ENCODE measurements at places on chromosomes 4 and X.

- no peak for DNase-seq
These were observed 18.5 kb upstream of the WWC2 start for GRCh38 chr4:183080372-183081115.

DNA sequence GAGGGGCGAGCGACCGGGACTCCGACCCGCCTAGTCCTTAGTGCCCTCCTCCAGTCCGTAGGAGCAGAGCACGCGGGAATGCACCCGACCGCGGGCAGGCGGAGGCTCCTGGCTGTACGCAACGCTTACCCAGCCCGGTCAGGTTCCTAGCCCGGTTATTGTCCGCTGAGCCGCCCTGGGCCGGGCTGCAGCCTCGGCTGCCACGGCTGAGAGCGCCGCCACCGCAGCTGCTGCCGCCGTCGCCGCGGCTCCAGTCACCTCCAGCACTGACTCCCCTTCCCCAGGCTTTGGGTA lies at the start of gene AMER1:
TSS of gene AMER1 (minus strand) at position 268 of the 294 bp plus-strand sequence. CDS start 12,422 bp downstream, outside the sequence.
- DNase-seq: no peak

DNA sequence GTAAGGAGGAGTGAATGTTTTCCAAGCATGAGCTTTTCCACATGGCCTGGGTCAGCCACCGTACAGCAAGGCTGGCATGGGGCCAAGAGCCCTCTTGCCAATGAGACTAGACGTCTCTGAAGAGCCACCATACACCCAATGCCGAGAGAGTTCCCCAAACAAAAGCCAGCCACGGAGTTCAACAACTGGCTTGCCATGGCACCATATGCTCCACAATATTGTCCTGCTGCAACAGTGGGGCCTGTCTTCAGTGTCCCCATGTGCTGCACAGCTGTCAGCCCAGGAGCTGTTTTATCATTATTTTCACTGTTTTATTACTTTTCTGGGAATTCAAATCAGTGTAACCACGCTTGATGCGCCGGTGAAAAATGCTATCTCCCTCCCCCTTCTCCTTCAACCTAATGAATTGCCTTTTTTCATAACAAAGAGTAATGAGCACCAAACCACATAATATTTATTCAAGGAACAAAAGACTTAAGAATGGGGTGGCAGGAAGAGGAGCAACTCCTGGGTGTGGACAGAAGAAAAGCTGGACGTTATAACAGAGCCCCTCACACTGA lies 18.4 kb downstream of the MAML3 start:
- no peak for DNase-seq

DNA sequence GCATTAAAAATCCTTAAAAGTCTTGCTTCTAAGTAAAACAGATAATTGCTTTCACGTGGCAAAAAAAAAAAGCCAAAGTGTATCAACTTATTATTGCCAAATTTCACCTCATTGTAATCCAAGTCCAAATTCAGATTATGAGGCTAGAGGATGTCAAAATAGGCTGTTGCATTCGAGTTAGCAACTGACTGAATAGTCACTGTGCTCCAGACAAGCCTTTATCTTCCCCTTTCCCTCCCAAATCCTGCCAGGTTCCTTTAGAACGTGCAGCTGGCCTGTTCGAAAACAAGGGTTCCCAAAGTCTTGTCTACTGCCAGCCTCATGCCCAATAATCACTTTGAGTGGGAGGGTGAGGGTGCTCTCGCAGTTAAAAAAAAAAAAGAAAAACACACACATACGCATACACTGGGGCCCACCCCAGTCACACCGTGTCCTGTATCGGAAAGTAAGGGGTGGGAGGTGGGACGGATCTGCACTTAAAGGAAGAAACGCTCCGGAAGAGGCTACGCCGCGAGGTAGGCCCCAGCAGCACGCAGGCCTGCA lies 603 bp downstream of the MAD2L1 start:
- DNase-seq: no peak

DNA sequence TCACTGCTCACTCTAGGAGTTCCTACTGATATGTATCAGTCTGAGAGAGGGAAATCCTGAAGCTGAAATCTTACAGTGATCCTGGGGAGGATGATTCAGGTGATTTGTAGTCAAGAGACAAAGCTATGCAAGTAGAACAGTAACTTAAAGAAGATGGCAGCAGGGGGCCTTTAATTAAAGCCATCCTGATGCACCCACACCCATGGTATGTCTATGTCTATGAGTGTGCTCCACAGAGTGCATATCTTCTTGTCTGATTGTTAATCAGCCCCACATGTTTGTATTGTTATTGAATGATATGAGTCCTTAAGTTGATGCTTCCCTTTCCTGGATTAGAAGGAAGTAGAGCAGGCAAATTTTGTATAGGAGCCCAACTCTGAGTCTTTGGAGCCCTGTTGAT lies 78.8 kb downstream of the NHS start:
- DNase-seq: no peak

GRCh38 chrX:82127228-82128123 lies 925.6 kb downstream of the SH3BGRL start:
- DNase-seq: no peak

DNA sequence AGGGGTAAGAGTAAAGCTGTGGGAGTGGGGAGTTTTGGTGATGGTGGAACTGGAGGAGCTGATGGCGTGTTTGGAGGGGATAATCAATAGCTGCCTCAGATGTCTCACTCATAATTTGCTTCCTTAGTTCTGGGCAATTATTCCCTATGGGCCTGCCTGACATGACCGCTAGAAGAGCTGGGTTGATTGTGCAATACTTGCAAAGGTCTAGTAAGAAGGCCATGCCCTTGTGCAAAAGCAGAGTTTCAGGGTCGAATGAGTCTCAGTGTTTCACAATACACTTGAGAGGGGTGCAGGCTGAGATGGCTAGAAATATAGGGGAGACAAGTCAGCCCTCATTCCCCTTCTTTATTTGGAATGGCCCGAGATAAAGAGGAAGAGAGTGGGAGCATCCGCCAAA lies 858.4 kb upstream of the POU3F4 start:
- DNase-seq: no peak

GRCh38 chrX:150635952-150636351 lies 57.2 kb upstream of the MTMR1 start:
- DNase-seq: no peak

GRCh38 chrX:129781134-129781672 lies 1.5 kb downstream of the SASH3 start:
- no peak for DNase-seq

GRCh38 chr4:86717651-86718050 lies 123.5 kb downstream of the PTPN13 start:
- DNase-seq: no peak

- no peak for DNase-seq
These were observed 46.8 kb downstream of the ZNF141 start for GRCh38 chr4:384311-385010.

DNA sequence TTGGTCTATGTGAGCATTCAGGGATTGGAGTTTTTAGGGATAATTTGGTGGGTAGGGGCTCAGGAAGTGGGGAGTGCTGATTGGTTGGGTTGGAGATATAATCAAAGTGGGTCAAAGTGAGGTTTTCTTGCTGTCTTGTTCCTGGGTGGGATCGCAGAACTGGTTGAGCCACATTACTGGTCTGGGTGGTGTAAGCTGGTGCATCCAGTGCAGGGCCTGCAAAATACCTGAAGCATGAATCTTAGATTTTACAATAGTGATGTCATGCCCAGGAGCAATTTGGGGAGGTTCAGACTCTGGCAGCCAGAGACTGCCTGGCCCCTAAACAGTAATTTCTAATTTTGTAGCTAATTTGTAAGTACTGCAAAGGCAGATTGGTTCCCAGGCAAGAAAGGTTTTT lies 665.6 kb upstream of the PRKX start:
- no peak for DNase-seq

- DNase-seq: no peak
These were observed 50.3 kb upstream of the ENPP6 start for GRCh38 chr4:184267673-184268583.

- DNase-seq: no peak
These were observed 71.1 kb downstream of the BMPR1B start for GRCh38 chr4:94828882-94829281.

- DNase-seq: no peak
These were observed 28.4 kb upstream of the SLC10A7 start for GRCh38 chr4:146550161-146550560.

GRCh38 chr4:85522836-85523235 lies 47.9 kb downstream of the ARHGAP24 start:
- no peak for DNase-seq

DNA sequence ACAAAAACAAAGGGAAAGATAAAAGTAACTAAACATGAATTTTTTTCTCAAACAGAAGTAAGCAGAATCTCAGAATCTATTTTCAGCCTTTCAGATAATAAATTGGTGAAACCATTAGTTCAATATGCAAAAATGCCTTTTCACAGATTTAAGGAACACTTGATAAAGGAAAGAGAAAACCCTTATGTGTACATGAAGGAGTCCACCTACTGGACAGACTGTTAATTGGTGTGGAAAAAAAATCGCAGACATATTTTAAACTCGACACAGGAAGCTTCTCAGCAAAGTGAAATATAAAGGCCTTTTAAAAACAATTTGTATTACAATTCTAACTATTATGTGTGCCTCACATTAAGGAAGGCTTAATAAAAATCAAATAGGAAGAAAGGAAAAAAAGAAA lies 22.3 kb downstream of the COX7B2 start:
- no peak for DNase-seq

DNA sequence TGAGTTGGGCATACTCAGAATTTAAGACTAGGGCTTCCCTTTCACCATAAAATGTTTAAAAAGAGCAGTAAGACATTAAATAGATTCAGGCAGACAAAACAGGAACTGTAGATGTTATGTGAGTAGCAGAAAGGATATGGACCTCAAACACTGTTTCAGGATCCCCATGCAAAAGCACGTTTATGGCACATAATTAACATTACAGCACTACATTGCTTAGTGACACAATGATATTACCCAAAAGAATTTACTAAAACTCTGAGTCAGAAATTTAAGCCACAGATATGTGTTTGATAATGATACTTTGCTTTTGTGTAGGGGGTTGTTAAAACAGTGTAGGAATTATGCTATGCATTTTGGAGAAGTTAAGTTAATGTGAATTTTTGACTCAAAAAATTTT lies 266.3 kb downstream of the PDGFC start:
- DNase-seq: no peak

DNA sequence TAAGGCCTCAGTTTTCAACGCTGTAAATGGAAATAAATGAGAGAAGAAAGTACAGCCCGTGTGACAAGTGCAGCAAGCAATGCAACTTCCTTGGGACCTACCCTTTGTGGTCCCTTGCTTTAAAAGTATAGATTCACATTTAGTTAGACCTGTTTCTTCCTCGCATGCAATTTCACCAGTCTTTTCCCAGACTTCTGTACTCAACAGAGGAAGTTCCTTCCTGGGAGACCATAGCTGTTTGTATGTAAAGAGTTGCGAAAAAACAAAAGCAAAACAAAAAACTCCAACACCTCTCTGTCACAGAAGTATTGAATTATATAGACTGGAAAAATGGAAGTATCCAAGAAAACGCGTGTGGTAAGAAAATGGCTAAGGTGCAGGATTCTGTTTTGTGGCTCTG lies 1.1 kb upstream of the IRF2 start:
- DNase-seq: no peak

GRCh38 chrX:71111921-71112431 lies 599 bp upstream of the IL2RG start:
- no peak for DNase-seq

- no peak for DNase-seq
These were observed 11.2 kb upstream of the CPXCR1 start for GRCh38 chrX:88735835-88736234.

DNA sequence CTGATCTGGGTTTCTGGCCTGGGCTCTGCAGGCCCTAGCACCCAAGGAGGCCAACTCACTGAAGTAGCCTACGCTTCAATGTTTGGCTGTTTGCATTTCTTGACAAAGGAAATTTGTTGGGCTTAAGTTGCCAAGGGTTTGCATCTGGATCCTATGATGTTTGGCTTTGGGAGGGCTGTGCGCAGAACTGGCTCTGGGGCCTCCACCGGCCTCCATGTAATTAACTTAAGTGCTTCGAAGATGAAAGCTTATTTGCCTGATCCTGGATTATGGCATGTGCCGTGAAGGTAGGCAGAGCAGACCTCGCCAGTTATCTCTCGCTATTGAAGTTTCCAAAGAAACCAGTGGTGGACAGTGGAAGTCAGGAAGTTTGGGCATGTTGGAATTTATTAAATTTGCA lies 124.3 kb upstream of the STX18 start:
- DNase-seq: peak; percentile 85

DNA sequence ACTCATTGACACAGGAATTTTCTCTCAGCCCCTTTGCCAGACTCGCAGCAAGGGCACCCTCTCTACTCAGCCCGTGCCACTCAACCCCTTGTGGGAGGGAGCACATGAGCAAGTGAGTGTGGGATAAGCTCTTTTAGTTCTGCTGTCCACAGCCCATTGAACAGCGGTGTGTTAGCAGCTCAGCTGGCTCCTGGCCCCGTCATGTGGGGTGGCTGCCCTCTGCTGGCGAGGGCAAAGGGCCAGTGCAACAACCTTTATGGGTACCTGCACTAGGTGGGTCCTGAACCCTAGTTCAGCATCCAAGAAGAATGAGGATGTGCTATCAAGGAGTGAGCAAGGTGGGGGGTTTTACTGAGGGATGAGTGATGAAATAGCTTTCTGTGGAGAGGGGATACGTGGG lies 85.0 kb upstream of the ZNF81 start:
- peak; percentile 52 for DNase-seq

DNA sequence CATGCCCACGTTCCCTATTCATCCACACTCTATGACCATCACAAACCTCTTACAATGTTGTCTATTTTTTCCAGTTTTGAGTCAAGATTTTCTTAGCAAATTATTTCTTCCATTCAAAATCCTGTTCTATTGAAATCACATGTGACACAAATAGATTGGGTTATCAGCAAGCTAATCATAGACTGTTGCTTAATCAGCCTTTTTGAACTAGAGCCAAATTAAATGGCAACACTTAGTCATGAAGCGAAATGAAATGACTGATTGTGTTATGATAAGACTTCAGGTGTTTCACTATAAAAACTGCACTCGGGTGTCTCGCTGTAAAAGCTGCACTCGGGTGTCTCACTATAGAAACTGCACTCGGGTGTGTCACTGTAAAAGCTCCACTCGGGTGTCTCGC lies 890.0 kb upstream of the FRG1 start:
- DNase-seq: no peak

DNA sequence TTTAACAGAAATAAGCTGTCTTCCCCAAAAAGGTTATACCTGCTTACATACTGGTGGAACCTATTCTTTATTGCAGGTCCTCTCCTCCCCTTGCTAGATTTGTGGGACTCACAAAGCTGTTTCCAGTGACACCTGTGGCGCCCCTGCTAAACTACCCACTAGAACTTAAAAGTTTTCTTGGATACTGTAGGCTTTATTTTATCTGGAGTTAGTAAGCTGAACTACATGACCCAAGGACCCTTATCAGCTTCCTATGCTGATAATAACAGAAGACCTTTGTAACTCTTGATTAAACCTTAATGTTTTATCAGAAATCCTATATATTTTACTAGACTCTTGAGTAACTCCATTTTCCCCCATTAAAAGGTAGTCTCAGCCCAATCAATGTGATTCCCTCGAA lies 32.3 kb downstream of the CLDN2 start:
- no peak for DNase-seq
